ENCODE measurements at places on chromosomes 1 and 21.

DNA sequence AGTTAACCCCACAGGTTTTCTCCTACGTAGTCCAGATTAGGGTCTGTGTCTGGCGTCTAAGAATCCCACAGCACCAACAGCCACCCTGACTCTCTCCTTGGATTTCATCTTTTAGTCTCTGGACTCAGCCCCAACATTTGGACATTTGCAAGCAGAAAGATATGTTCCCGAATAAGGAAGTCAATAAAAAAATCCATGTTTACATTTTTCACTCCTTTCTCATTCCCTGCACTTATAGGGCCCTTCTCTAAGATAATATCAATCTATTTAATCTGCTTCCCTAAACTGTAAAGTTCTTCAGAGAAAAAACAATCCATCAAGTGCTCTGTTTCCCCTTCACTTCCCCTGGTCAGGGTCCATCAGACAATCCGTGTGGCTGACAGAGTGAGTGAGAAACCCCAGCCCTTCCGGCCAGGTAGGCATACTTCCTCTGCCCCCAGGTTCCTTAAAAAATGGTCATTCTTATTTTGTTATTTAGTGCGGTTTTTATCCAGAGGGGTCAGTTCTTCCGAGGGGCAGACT is 105.9 kb upstream of the CDC42BPA start:
- no peak for DNase-seq

DNA sequence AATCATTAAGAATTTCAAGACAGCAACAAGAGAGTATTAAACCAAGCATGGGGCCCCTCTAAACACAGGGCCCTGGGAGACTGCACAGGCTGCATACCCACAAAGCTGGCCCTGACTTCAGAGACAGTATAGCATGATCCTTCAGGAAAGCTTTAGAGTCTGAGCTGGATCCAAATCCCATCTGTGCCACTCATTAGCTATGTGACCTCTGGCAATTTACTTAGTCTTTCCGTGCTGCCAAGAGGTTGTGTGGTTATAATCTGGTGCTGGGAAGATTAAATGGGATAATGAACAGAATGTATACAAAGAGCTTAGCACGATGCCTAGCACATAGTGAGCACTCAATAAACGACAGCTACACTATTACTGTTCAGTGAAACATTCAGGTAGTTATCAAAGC is 4.0 kb downstream of the PHC2 start:
- no peak for DNase-seq

GRCh38 chr1:61585714-61586113 is 139.2 kb downstream of the TM2D1 start:
- no peak for DNase-seq

GRCh38 chr1:152018537-152018936 is 18.3 kb downstream of the S100A11 start:
- no peak for DNase-seq

DNA sequence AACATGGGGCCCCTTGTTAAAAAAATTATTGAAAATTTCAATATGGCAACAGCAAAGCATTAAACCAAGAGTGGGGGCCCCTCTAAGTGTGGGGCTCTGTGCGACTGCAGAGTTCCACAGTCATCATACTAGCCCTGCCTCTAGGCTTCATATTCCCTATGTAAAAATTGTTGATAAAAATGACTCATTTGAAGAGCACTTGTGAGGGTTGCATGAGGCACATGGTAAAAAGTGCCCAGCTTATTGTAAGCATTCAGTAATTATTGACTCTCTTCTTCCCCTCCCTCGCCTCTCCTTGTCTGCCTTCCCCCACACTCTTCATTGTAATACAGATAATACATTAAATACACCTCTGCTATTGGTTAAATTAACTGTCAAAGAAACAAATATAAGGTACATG is 86.7 kb upstream of the PTBP2 start:
- DNase-seq, result no peak

GRCh38 chr1:148334339-148335130 is 148.6 kb downstream of the PPIAL4G start:
- peak; percentile 91 for DNase-seq

DNA sequence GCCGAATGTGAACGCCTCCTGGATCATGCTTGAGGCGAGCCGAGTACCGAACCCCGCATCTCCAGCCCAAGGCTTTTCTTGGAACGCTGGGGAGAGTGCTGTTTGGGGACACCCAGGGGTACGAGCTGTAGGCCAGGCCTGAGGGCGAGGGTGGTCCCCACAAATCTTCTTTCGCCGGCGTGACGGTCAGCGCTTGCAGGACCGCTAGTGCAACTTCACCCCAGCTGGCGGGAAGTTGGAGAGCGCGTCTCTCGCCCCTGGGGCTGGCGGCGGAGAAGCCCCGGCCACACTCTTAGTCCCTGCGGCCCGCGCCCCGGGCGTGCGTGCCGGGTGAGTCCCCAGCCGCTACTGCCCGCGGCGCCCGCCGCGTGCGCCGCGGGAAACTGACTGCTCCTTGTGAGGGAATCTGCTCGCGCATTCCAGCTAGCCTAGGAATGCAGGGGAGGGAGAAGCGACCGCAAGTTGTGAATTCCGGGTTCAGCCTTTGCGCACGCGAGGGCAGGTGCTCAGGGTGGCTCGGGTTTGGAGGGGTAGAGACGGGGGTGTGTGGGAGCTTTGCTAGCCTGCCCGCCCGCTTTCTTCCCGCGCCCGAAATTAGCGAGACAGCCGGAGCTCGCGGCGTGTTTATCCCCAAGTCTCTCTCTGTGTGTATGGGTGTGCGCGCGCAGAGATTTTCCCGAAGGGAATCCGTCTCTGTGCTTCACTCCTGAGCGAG is 884 bp downstream of the LHX4 start:
- no peak for DNase-seq

DNA sequence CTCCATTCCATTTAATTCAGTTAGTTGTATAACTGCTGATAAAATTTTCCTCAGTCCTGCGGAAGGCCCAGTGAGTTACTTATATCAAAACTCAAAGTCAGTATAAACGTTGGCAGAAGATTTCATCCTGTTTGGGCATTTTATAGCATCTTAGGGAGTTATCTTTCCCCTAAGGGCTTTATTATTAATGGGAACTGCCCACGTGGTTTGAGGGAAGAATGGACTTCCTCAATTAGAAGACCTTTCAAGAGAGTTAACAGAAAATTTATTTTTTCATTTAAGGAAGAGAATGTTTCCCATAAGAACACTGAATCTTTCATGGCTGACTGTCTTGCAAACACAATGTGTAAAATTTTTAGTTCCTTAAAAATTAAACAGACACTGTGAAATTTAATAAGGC is 400.1 kb downstream of the NEGR1 start:
- no peak for DNase-seq

DNA sequence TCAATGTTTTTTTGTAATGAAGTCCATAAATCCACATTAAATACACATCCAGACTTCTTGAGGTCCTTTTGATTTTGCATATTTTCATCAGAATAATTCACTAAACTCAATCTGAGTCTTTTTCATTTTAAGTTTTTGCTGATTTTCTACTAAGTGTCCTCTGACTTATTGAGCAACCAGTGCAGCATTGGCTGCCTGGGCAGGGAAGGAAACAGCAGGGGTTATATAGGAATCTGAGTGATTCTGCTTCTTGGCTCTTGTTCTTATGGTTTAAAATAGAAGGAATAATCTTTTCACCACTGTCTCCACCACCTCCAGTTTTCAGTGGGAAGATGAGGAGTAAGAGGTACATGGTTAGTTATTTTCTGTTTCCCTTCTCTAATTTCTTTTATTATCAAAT is 88.4 kb downstream of the ST6GALNAC5 start:
- peak; percentile 23 for DNase-seq

GRCh38 chr1:183633676-183634343 is 1.8 kb downstream of the ARPC5 start:
- peak; percentile 87 for DNase-seq

- no peak for DNase-seq
Observed at GRCh38 chr1:72281144-72281543, 1.2 kb downstream of the NEGR1 start.

DNA sequence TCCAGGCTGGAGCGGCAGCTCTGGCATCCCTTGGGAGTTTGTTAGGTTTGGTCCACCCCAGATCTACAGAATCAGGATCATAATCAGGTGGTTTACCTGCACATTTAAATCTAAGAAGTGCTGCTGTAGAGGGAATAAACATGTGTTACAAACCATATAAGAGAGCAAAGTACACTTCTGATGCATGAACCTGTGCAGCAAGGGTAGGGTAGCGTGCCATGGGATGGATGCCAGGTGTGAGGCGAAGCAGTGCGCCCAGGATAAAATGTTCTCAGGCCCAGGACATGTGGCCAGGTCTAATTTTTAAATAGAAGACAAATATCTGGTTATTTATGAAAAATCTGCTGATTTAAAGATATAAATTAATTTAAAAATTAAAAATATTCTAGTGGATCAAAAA is 308.8 kb upstream of the USP24 start:
- DNase-seq, result no peak

GRCh38 chr1:58710190-58711085 is 10.6 kb upstream of the MYSM1 start:
- DNase-seq, result no peak

- no peak for DNase-seq
Observed at GRCh38 chr1:191125950-191126349, 648.3 kb upstream of the BRINP3 start.

DNA sequence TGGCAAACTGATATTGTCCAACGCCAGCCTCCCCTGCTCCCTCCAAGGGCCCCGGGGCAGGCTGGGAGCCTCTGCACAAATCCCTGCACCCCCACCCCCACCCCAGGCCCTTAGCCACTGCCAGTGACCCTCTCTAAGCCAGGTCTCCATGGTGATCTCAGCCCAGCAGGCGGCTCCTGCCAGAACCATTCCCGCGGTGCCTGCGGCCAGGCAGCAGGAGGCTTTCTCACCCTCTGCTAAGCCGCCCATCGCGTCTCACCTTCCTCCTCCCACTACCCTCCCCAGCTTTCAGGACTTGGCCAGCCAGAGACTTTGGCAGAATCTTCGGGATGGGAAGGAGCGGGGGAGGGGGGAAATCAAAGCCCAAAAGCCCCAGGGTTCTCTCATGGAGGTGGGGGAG is 46.8 kb upstream of the WASF2 start:
- peak; percentile 84 for DNase-seq

GRCh38 chr1:62343911-62344310 is 24.7 kb upstream of the KANK4 start:
- DNase-seq, result no peak

- peak; percentile 51 for DNase-seq
Observed at GRCh38 chr1:202957733-202958543, at the start of gene ADIPOR1. Gene ADIPOR1 (minus strand): TSS chr1:202958312. CDS start chr1:202951070, 7,242 bp downstream.

DNA sequence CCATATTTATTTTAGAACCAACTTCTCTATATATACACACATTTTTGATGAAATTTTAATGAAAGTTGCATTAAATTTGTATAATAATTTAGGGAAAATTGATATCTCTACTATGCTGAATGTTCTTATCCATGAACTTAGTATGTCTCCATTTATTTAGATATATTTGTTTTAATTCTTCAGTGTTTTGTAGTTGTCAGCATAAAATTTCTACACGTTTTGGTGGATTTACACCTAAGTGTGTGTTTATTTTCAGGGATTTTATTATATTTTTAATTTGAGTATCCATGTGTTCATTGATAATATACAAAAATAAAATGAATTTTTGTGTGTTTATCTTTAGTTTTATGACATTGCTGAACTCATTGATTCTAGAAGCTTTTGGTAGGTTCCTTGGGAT is 36.7 kb downstream of the PCBP3 start:
- no peak for DNase-seq

GRCh38 chr21:44709426-44710293 is 1.7 kb downstream of the TSPEAR start:
- no peak for DNase-seq

GRCh38 chr1:43836267-43836951 is 97.2 kb upstream of the ARTN start:
- no peak for DNase-seq

DNA sequence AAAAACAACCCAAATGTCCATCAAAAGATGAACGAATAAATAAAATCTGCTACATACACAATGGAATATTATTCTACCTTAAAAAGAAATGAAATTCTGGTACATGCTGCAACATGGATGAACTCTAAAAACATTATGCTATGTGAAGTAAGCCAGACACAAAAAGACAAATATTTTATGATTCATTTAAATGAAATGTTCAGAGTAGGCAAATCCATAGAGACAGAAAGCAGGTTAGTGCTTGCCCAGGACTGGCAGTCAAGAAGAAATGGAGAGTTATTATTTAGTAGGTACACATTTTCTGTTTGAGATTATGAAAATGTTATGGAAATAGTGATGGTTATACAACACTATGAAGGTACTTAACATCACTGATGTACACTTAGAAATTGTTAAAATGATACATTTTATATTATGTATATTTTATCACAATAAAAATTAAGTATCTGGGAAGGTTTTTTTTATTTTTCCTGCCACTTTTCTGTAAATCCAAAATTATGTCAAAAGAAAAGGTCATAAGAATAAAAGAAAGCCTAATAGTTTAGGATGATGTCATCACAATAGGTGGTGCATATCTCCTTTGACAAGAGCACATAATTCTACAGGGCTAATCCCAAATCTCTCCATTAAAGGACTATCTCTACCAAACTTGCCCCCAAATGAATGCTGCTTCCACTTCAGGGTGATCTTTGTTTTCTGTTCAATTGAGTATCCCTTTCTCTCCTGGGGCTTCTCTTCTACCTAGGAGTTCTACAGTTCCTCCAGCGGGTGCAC is 40.2 kb upstream of the FCER1A start:
- no peak for DNase-seq

GRCh38 chr1:244050835-244051444 is at the start of gene ZBTB18:
Gene ZBTB18 (plus strand): TSS chr1:244051283. CDS start chr1:244051432, 149 bp downstream.
- no peak for DNase-seq

DNA sequence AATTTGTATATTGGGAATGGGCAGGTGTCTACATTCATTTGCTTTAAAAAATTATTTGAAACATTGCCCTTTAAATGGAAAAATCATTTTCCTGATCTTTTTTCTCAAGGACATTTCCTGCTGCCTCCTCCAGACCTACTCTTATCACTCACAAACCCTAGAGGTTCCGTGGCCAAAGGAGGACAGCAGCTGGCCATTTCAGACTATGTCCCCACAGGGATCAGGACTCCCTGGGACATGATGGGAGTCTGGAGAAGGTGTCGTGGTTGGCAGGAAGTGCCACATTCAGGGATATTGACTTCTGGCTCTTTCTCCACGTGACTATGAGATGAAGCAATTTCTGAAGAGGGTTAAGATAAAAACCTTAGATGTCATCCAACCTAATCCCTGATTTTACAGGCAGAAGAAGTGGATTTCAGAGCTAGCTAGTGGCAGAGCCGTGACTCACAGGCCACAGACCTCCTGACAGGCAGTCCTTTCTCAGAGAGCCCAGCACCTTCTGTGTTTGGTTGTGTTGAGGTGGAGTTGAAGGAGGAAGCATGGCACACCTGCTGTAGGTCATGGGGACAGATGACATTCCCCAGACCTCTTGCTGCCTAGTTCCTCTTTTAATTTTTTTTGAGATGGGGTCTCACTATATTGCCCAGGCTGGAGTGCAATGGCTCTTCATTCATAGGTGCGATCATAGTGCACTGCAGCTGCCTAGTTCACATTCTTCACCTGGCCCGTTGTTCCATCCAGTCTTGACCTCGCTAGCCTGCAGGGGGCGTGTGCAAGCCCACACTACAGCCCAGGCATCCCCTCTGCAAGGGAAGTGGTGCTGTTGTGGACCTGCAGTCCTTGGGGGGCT is 25.5 kb upstream of the IL10 start:
- DNase-seq, result no peak

- no peak for DNase-seq
Observed at GRCh38 chr1:170932236-170932635, 3.1 kb upstream of the MROH9 start.

- no peak for DNase-seq
Observed at GRCh38 chr1:145993618-145994390, 2.6 kb downstream of the TXNIP start.
